Skeletal muscle cell (primary cell): ENCODE measurements at places on chromosomes 16 and 17.

DNA sequence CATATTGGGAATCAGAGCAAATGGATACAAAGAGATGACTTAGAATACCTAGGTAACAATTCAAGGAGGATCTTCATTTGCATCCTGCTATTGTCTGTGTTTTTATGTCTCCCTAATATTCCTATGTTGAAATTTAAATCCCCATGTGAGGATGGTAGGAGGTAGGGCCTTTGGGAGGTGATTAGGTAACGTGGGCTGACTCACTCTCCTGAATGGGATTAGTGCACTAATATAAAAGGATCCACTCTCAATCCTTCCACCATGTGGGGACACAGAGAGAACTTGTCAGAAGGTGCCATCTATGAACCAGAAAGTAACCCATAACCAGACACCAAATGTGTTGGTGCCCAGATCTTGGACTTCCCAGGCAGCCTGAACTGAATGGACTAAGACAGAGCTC, 83.4 kb downstream of the CDH8 start:
- no peak for DNase-seq

DNA sequence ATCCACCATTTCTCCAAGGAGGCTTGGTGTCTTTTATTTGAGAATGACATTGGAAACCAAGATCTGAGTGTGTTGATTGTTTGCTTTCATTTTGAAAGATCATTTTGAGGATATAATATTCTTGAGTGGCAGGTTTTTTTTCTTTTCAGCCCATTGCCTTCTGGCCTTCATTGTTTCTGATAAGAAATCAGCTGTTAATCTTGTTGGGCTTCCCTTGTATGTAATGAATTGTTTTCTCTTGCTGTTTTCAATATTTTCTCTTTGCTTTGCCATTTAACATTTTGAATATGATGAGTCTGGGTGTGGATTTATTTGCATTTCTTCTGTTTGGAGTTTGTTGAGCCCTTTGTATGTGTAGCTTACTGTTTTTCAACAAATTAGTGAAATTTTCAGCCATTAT, 22.0 kb downstream of the PRSS54 start:
- no peak for DNase-seq

DNA sequence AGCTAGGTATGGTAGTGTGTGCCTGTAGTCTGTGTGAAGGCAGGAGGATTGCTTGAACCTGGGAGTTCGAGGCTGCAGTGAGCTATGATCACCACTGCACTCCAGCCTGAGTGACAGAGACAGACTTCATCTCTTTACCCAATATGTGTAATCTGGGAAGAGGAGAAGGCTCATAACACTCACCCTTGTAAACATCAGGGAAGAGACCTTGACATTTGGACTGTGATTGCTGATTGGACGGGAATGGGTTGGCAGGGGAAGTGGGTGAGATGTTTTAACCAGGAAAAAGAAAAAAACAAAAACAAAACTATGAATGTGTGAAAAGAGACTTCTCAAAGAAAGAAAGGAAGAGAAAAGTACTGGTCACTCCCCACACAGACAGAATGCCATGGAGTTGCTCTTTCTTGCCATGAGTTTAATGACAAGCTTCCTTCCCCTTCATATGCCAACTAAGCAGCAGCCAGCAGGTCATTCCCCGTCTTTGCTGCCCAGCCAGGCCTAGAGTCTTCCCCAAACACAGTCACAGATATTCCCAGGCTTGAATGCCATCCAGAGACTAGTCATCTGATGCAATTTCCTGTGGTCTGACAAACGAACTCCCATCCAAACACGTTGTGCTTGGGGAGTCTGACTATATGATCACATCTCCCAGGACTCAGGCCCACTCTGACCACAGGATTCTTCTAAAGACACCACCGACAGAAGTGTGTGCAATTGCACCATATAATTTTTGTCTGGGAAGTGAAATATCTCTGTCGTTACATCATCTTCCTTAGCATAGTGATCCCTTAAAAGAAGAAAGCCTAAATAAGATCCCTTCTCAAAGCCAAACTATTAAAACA, 3.6 kb upstream of the XAF1 start:
- DNase-seq = peak; percentile 99

DNA sequence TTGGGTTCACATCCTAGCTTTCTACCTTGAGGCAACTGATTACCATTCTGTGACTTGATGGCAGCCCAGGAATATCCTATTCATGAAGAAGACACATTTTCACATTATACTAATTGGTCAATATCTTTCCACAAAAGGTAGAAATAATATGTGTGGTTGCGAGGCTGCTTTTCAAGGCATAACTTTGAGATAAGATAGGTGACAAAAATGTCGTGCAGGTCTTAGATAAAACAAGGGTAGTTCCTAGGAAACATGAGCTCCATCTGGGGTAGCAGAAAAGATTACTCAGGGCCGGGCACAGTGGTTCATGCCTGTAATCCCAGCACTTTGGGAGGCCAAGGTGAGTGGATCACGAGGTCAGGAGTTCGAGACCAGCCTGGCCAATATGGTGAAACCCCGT, 22.3 kb upstream of the TEKT3 start:
- DNase-seq = no peak

- no peak for DNase-seq
These were observed 29.6 kb downstream of the SGSM2 start for GRCh38 chr17:2366747-2367494.

- DNase-seq = no peak
These were observed 43.6 kb downstream of the SOCS3 start for GRCh38 chr17:78316115-78316866.

- no peak for DNase-seq
These were observed 69.9 kb downstream of the IRX3 start for GRCh38 chr16:54216688-54217087.

GRCh38 chr17:51666971-51667705, 406.8 kb downstream of the UTP18 start:
- DNase-seq = no peak

DNA sequence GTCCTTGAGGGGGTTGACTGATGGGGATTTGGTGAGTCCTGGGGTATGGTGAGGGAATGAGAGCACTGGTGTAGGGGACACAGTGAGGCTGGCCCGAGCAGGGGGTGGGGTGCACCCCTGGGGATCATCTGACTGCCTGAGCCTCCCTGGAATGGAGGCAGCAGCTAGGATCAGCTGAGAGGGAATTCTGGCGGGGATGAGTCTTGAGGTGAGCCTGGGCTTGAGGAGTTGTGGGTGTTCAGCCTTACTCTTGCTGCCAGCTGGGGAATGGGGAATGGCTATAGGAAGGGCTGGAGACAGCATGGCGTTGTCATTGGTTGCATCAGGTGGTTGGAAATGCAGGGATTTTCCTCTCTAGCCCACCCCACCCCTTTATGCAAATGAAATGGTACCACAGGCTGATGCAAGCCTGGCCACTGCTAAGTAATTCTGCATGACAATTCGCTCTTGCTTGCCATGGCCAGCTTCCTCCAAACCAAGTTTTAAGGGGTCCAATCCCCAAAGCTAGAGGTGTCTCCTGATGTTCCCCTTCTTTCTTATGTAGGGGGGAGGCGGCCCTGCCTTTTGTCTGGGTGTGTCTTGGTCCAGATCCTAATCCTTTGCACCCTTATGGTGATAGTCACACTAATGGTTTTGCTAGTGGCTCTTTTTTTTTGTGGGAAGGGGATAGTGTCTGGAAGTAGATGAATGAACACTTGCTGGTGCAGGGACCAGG, 7.5 kb downstream of the NFE2L1 start:
- peak; percentile 74 for DNase-seq

DNA sequence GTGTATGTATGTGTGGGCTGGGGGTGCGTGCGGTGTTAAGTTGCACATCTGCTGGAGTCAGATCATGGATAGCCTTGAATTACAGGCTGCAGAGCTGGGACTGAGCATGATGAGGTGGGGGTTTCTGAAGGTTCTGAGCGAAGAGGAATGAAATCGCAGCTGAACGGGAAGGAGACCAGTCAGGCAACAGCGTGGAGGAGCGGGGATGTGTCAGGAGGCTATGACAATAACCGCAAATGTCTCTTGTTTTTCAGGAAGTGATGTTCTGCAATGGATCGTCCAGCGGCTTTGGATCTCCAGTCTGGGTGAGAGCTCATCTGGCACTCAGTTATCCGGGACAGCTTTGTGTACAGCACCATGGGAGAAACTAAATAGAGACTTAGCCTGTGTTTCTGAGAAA, 20.9 kb downstream of the RGS9 start:
- no peak for DNase-seq

DNA sequence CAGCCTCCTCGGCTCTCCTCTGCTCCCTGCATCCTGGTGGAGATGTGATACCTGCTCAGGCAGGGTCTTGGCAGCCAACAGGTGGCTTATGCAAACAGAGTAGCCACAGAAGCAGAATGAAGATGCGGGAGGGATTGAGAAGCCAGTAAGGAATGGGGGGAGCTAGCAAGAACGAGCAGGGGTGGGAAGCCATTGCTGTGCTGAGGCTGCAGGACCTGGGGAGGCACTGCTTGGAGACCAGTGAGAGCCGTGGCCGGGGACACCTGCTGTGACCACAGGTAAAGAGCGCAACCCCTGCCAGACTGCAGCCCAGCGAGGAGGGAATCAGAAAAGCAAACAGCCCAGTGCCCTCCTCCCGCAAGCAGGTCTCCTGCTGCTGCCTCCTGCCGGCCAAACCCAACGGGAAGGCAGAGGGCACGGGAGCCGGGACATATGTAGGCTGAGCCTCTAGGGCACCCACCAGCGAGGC, 14.7 kb downstream of the AIPL1 start:
- no peak for DNase-seq

GRCh38 chr16:80802138-80802537, 2.3 kb downstream of the CDYL2 start:
- DNase-seq = no peak

- no peak for DNase-seq
These were observed 617.7 kb upstream of the CA10 start for GRCh38 chr17:52776234-52776633.

GRCh38 chr16:1196494-1196893, 28.6 kb downstream of the TPSG1 start:
- no peak for DNase-seq

GRCh38 chr16:57755726-57756423, 20.3 kb downstream of the KATNB1 start:
- no peak for DNase-seq

DNA sequence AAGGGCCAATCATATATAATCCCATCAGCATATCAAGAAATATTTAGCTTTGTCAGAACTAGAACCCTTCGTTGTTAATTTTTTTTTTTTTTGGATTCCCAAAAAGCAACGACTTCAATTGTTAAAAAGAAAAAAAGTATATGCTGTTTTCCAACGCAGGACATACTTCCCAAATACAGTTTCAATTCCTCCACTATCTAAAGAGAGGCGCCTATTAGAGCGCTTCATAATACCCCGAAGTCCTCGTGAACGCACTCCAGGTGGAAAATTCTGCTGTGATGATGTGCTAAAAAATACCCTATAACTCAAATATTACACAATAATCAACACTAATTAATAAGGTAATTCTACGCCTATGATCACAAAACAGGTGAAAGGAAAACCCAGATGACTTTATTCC, 20.8 kb downstream of the GNA13 start:
- DNase-seq = no peak

GRCh38 chr16:20830372-20830771, 24.0 kb downstream of the REXO5 start:
- no peak for DNase-seq
